Activated CD8-positive, alpha-beta memory T cell treated with anti-CD3 and anti-CD28 coated beads for 4 hours (primary cell): ENCODE measurements at places on chromosomes 12 and 14.

- no peak for DNase-seq
Measured at GRCh38 chr14:70173569-70173968, 15.2 kb downstream of the SLC8A3 start.

GRCh38 chr12:92044435-92044834 lies 101.2 kb downstream of the BTG1 start:
- no peak for DNase-seq

DNA sequence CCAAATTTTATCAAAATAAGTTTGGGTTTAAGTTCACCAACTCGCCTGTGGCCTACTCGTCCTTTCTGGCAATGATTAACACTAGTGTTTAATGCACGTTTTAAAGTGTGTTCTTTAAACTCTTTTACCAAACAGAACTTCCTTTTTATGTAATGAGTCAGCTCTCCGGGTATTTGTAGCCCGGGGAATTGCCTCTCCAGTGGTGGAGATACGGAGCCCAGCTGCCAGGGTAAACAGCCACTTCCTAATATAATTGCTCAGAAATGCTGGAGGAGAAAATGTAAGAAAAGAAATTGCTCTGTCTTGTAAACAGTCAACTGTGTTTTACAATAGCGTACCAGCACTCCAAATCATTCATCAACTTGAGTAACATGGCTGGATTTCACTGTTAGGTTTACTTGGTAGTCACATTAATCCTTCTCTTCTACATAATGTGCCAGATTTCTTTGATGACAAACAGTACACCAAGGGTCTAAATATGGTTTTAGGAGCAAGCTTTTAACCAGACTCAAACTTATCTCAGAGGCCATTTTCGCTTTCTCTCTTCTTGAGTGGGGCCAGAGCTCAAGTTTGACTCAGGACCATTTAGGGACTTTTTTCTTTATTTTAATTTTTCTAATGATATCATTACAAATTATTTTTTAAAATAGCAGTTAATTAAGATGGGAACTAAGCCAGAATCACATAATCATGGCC lies 101.2 kb upstream of the SLC38A2 start:
- DNase-seq, result no peak

DNA sequence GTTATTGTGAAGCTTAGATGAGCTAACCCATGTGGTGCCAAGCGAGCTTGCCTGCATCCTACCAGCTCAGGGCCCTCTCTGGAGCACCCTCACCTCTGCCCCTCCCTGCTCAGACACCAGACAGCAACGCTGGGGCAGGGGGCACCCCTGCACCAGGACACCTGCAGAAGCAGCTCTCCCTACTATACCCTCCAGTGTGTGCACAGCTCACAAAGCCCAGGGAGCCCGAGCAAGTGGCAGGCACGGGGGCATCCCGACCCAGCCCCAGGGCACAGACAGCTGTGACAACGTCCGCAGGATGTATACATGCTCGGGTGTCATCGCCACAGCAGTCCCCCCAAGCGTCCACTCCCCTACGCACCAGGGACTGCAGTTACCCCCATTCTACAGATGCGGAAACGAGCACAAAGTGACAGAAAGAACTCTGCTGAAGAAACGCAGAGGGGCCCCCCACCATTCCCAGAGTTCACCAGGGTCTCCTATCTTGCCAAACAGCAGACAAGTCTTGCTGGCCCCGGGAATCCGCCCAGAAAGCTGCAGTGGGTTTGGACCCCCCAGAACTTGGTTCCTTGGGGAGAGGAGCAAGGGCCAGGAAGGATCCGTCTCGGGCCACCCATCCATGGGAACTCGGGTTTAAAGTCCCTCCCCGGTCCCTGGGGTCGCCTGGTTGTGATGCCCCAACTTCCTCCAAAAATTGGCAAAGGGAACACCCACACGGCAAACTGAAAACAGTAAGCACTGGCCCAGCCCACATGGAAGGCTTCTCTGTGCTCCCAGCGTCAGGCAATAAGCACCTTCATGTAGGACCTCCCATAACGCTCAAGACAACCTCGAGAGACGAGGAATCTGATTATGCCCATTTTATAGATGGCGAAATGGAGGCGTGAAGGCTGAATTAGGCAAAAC lies 12.0 kb downstream of the NCOR2 start:
- no peak for DNase-seq

- DNase-seq, result no peak
Measured at GRCh38 chr14:71005076-71005475, 97.8 kb downstream of the PCNX1 start.

DNA sequence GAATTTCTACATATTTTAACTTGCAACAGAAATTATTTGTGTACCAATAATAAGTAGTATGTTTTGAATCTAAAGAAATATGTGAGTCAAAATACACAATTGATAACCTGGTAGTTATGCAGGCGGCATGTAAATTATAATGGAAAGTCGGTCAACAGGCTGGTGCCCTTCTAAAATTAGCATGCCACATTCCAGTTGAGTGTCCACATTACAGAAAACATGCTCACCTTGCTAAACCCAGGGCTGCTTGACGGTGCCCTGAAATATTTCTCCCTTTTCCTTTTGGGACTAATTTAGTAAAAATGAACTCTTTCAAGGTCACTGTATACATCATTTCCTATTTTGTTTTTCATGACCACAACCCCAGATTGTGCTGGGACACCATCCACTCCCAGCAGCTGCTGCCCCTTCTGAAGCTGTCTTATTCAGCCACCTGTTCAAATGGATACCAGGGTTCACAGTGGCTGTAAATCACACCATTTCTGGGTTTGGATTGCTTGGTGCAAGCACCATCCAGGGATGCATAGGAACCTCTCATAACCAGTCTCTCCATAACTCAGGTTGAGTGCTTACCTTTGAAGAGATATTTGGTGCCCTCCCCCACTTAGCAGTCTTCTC lies 110.6 kb downstream of the ANO6 start:
- no peak for DNase-seq

DNA sequence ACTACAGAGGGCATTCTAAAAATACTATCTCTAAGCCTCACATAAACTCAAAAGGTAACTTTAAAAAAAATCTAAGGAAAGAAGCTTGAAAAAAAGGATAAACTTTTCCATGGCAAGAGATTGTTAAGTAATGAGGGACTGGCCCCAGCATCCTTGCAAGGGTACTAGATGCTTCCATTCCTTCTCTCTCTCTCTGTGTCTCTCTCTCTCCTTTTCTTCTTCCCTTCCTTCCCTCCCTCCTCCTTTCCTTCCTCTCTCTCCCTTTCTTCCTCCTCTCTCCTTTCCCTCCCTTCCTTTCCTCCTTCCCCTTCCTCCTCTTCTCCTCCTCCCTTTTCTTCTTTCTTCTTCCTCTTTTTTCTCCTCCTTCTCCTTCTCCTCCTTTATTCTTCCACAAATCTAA lies 23.8 kb downstream of the CNTN1 start:
- no peak for DNase-seq

GRCh38 chr14:34030864-34031263 lies 80.0 kb upstream of the EGLN3 start:
- DNase-seq, result no peak

- DNase-seq, result no peak
Measured at GRCh38 chr14:72457641-72458040, 436.3 kb downstream of the DPF3 start.

- DNase-seq, result no peak
Measured at GRCh38 chr12:54164387-54165145, 24.2 kb downstream of the SMUG1 start.

GRCh38 chr12:100682178-100682577 lies 108.7 kb downstream of the GAS2L3 start:
- no peak for DNase-seq

GRCh38 chr12:96570579-96570978 lies 81.2 kb downstream of the CFAP54 start:
- DNase-seq, result no peak

DNA sequence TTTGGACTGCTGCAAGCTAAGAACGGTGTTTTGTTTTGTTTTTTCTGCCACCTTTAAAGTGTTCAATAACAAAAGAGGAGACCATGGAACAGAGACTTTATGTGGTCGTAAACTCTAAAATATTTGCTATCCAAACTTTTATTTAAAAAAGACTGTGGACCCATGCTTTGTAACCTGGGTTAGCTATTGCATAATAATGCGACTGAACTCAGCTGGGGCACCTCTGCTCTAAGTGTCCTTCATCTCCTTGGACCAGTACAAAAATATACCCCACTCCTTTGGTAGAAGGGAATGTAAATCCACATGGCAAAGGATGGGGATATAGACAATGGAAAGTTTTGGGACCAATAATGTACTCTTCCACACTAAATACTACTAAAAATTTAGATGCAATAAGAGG lies 65.5 kb downstream of the GPATCH2L start:
- no peak for DNase-seq

GRCh38 chr12:102478405-102479098 lies 1.8 kb downstream of the IGF1 start:
- DNase-seq, result no peak

DNA sequence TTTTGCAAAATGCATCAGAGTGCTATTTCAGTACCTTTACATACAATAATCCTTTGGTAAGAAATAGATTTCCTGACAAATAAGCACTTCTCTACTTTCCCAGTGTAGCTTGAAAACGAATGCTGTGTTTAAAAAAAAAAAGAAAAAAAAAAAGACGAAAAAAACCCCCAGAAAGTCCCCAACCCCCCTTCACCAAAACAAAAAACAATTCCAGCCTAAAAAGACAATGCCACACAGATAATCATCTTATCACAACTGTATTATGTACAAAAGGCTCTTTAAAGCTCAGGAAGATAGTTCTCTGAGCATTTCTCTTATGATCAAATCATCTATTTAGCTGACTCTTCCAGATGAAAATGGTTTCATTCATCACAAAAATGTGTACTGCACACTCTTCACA lies 1.6 kb downstream of the FERMT2 start:
- DNase-seq, result no peak

GRCh38 chr14:90558041-90558982 lies 161.5 kb downstream of the CALM1 start:
- no peak for DNase-seq

- DNase-seq, result peak; percentile 72
Measured at GRCh38 chr12:96399120-96399918, 920 bp downstream of the CDK17 start.

DNA sequence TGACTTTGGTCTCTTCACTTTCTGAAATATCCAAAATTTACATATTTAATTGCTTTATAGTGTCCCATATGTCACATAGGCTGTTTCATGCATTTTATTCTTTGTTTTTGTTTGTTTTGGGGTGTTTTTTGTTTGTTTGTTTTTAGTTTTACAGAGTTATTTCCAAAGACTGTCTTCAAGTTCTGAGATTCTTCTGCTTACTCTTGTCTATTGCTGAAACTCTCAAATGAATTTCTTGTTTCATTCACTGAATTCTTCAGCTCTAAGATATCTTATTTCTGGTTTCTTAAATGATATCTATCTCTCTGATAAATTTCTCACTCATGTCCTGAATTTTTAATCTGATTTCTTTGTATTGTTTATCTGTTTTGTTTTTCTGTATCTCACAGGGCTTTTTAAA lies 412.0 kb upstream of the ATP2B1 start:
- DNase-seq, result no peak

DNA sequence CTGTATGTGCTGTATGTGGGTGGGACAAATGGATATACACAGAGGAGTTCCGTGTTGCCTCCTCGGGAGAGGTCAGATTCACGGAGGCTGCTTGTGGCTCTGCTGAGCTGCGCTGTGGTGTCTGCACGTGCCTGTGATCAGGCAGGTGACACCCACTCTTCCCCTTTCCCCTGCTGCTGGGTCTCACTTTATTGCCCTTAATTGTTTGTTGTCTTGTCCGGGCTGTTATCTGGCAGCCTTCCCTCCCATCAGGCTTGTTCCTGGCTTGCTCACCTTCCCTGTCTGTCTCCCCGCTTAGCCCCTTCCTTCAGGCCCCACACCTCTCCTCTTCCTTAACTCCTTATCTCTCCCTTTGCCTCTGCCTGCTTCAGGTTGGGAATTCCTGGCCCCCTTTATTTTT lies 13.5 kb downstream of the WNT5B start:
- no peak for DNase-seq

DNA sequence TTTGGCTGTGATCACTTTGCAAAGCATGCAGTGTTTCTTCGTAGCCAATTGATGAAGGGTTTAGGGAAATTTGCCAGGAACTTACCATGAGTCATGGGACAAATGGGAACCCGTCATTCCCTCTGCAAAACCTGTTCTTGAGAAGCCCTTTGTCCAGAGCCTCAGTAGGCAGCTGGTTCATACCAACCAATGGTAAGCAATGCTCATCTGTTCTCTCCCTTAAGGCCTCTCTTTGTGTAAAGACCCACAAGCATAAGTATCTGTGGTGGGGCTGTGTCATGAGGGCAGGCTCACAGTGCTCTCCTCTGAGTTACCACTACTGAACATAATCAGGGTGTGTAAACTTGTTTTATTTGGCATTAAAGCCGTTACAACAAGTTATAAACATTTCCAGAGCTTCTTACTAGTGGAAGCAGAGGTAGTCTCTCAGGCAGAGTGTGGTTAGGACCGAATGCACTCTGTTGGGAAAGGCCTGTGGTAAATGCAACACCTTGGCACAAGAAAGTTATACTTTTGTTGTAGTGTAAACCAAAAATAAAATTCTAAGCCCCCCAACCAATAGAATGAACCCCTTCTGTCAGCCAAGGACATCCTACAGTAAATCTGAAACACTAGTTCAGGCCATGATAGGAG lies 119.8 kb downstream of the SINHCAF start:
- DNase-seq, result no peak

- DNase-seq, result no peak
Measured at GRCh38 chr14:91925001-91925726, 22.3 kb downstream of the FBLN5 start.

GRCh38 chr12:28601570-28602058 lies 411.4 kb downstream of the CCDC91 start:
- DNase-seq, result no peak

GRCh38 chr14:104321088-104321801 lies 182.9 kb downstream of the KIF26A start:
- DNase-seq, result no peak

- no peak for DNase-seq
Measured at GRCh38 chr14:22848351-22849164, 12.2 kb downstream of the MMP14 start.

DNA sequence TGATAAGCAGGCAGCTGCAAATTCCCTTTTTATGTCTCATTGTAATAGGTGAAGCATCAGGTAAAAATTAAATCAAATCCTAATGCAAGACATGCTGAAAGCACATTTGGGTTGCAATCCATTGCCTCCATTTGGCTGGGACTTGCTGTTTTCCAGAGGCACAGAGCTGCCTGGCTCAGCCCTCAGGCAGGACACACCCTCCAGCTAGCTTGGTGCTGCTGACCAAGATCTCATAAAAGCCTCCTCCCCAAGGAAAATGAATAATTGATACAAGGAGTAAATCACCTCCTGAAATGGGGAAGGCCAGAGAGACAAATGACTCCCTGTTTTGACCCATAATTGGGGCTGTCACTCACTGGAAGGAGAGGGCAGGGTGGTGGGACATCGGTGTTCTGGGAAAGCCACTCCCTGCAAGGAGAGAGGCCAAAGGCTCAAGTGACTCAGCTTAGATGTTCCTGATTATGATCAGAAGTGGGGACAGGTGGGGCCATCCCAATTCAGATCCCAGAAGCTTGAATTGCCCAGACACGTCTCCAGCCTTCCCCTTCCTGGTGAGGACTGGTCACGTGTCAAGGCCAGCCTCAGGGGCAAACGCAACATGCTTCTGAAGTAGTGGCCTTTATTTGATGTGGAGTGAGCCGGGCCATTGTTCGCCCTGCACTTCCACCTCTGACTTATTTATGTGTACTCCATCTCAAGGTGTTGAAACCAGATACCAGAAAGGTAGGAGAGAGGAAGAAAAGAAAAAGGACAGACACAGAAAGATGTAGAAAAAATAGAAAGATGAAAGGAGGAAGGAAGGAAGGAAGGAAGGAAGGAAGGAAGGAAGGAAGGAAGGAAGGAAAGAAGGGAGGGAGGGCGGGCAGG lies 773.7 kb downstream of the BCL11B start:
- no peak for DNase-seq

- peak; percentile 62 for DNase-seq
Measured at GRCh38 chr12:53701518-53702264, 25.6 kb downstream of the CALCOCO1 start.

GRCh38 chr12:9319842-9320173 lies 111.6 kb upstream of the PZP start:
- DNase-seq, result no peak
